ENCODE measurements at places on chromosomes 1 and 21.

DNA sequence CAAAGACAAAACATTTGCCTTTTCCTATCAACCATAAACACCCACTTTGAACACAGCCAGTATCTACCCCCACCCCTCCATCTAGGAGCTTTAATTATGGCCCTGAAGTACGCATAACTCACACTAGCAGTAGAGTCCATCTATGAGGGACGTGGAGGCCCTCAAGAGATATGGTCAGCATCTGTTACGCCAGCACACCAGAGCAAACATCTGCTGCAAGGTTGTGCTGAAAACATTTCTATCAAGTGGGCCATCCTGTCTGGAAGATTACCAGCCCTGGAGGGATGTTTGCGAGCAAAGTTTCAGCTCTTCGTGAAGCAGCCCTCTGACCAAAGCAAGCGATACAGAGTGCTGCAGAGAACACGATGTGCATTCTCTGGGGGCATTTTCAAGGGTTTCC, 74.6 kb downstream of the SLC45A1 start:
- no peak overlapping the region for H3K27ac ChIP-seq
- no peak overlapping the region for H3K4me3 ChIP-seq
- no peaks in the 10 kb centered on the region for H3K27me3 ChIP-seq
- no peak for DNase-seq
- no peaks in the 10 kb centered on the region for H3K36me3 ChIP-seq

GRCh38 chr1:39474810-39475209, 16.6 kb upstream of the BMP8A start:
- no peak overlapping the region for H3K4me3 ChIP-seq
- H3K4me1 ChIP-seq = no peaks in the 10 kb centered on the region
- H3K27me3 ChIP-seq = no peaks in the 10 kb centered on the region
- DNase-seq = no peak
- H3K36me3 ChIP-seq = peaks cover 8% of the 10 kb centered on the region

GRCh38 chr1:220195701-220196100, 76.6 kb downstream of the RAB3GAP2 start:
- H3K4me1 ChIP-seq = no peaks in the 10 kb centered on the region
- H3K27ac ChIP-seq = no peak overlapping the region
- no peak for DNase-seq
- no peaks in the 10 kb centered on the region for H3K27me3 ChIP-seq
- no peak overlapping the region for H3K4me3 ChIP-seq

- no peak overlapping the region for H3K27ac ChIP-seq
- no peaks in the 10 kb centered on the region for H3K4me1 ChIP-seq
- DNase-seq = no peak
Measured at GRCh38 chr1:70745199-70745598, 302.4 kb downstream of the PTGER3 start.

DNA sequence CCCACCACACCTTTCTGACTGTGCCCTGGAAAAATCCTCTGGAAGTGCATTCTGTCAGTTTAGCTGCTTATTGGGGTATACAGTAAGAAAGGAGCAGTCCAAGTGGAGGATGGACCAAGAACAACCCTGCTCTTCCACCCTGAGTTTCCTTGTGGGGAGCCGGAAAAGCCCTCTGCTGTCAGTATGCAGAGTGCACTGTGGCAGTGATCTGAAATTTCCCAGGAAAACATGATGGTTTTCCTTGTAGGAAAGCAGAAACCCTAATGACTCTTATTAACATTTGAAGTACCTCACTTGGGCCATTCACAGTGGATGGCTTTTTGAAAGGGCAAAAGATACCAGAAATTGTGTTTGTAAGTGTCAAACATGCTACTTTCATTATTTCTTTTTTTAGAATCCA, 20.5 kb downstream of the ELAVL4 start:
- H3K27me3 ChIP-seq = no peaks in the 10 kb centered on the region
- H3K27ac ChIP-seq = no peak overlapping the region

GRCh38 chr21:40466893-40467483, 380.0 kb downstream of the DSCAM start:
- no peaks in the 10 kb centered on the region for H3K4me1 ChIP-seq
- no peak overlapping the region for H3K4me3 ChIP-seq
- H3K36me3 ChIP-seq = no peaks in the 10 kb centered on the region
- H3K27ac ChIP-seq = no peak overlapping the region
- no peak for DNase-seq

DNA sequence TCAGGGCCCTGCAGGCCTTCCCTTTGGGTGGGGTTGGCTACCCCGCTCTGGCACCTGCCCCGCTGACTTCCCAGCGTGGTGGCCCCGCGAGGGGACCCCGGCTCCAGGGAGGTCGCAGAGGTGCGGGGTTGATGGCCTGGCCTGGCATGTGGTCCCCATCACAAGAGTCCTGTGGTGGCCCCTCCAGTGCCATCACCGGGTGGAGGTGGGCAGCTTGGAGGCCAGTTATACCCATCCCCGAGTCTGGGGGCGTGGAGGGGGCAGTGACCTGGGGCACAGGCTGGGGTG, 26.8 kb downstream of the PRMT2 start:
- peaks cover 5% of the 10 kb centered on the region for H3K4me1 ChIP-seq
- no peak overlapping the region for H3K27ac ChIP-seq
- no peak for DNase-seq
- no peaks in the 10 kb centered on the region for H3K27me3 ChIP-seq
- H3K36me3 ChIP-seq = peaks cover 3% of the 10 kb centered on the region

- no peak overlapping the region for H3K4me3 ChIP-seq
- no peaks in the 10 kb centered on the region for H3K4me1 ChIP-seq
- peaks cover 4% of the 10 kb centered on the region for H3K27me3 ChIP-seq
- no peak for DNase-seq
Measured at GRCh38 chr1:111961773-111962565, 27.5 kb downstream of the KCND3 start.

DNA sequence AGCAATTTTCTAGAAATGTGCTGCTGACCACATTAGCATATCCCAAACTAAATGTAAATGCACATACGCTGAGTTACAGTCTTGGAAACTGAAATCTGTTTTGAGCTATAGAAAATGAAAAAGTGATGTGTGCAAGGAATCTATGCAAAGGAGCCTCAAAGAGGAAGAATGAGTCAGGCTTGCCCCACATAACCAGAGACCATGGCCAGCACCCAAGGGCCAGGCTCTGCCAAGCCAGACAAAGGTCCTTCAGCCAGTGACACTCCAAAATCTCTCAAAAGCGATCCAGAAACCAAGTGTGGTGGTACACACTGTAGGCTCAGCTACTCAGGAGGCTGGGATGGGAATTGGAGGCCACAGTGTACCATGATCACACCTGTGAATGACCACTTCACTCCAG, 195.2 kb downstream of the TOMM20 start:
- H3K36me3 ChIP-seq = no peaks in the 10 kb centered on the region
- no peak overlapping the region for H3K4me3 ChIP-seq
- peaks cover 9% of the 10 kb centered on the region for H3K4me1 ChIP-seq
- no peak for DNase-seq
- H3K27ac ChIP-seq = no peak overlapping the region
- H3K27me3 ChIP-seq = no peaks in the 10 kb centered on the region

GRCh38 chr1:238811211-238811879, 575.0 kb upstream of the CHRM3 start:
- no peak for DNase-seq
- H3K27me3 ChIP-seq = no peaks in the 10 kb centered on the region
- H3K36me3 ChIP-seq = no peaks in the 10 kb centered on the region
- no peak overlapping the region for H3K27ac ChIP-seq

DNA sequence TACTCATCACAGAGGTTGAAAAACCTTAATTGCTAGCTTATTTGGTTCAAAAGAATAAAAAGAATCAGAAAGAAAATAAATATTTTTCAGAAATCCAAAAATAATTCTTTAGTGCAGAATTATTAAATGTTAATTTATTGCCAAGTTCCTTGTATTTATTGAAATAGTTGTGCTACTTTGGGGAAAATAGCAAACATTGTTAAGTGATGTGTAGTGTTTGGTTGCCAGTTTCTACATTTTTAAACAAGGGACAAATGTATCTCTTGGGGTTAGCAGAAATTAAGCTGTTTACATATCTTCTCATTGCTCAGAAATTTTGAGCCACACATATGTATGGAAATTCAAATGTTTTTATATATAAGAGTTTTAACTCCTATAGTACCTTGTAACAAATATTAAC, 775.0 kb downstream of the USP25 start:
- H3K27me3 ChIP-seq = no peaks in the 10 kb centered on the region
- H3K27ac ChIP-seq = no peak overlapping the region
- H3K4me1 ChIP-seq = peaks cover 4% of the 10 kb centered on the region
- H3K4me3 ChIP-seq = no peak overlapping the region
- no peaks in the 10 kb centered on the region for H3K36me3 ChIP-seq
- DNase-seq = no peak

DNA sequence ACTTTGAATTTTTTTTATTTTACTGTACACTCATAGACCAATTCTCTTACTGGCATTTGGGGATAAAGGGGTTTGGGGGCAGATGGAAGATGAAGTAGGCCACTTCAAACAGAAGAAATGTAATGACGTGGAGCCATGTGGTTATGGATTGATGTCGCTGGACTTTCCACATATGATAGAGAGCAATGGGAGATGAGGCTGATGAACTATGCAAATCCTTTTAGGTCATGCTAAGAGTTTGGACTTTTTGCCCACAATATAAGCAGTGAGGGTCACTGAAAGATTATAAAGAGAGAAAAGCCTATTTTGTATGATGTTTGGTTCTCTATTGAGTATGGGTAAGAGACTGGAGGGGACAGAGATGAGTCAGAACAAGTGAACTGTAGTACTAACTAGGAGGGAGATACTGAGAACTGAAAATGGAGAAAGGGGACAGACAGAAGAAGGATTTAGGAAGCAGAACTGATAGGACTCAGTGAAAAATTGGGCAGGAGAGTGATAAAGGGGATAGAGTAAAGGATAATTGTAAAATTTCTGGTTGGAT, 9.2 kb downstream of the C1orf21 start:
- DNase-seq = no peak
- H3K27ac ChIP-seq = no peak overlapping the region
- no peak overlapping the region for H3K4me3 ChIP-seq
- H3K27me3 ChIP-seq = no peaks in the 10 kb centered on the region
- H3K4me1 ChIP-seq = peaks cover 65% of the 10 kb centered on the region
- H3K36me3 ChIP-seq = no peaks in the 10 kb centered on the region

DNA sequence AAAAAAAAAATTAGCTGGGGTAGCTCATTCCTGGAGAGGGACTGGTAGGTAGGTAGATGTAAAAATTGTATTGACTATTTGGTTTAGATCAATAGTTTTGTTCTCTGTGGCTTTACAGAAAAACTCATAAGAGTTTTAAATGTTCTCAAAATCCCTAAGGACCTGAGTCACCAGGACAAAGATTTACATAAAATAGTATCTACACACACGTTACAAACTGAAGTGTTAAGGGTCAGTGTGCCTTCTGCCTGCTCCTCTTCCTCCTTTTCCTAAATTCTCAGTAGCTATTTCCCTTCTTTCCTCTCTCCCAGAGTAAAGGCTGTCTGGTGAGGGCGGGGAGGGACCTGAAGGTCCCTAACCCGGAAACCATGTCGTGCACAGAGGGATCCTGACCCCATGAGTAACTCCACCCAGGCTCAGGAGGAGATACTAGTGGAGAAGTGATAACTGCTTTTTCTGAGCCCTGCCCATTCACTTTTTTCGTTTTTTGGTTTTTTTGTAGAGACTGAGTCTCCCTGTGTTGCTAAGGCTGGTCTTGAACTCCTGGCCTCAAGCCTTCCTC, 8.1 kb downstream of the PLEKHM2 start:
- no peaks in the 10 kb centered on the region for H3K27me3 ChIP-seq
- no peak for DNase-seq
- H3K27ac ChIP-seq = no peak overlapping the region
- no peaks in the 10 kb centered on the region for H3K36me3 ChIP-seq
- H3K4me1 ChIP-seq = peaks cover 52% of the 10 kb centered on the region

DNA sequence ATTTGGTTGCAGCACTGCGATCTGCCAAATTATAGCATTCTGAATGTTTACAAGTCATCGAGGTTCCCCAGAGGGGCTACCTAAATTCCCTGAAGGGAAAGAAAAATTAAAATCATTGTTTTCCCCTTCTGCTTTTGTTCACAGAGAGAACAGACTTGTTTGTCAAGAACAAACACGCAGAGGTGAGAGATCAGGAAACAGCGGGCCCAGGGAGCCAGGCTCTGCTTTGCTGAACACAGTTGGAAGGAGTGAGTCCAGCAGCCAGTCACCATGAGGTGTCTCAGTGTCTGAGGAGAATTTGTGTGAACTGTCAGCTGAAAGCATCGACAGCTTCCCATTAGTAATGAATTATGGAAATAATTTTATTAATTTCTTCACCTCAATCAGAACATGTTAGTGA, 52.5 kb downstream of the RWDD3 start:
- no peaks in the 10 kb centered on the region for H3K27me3 ChIP-seq
- no peaks in the 10 kb centered on the region for H3K36me3 ChIP-seq
- no peak for DNase-seq
- H3K27ac ChIP-seq = no peak overlapping the region
- no peaks in the 10 kb centered on the region for H3K4me1 ChIP-seq

DNA sequence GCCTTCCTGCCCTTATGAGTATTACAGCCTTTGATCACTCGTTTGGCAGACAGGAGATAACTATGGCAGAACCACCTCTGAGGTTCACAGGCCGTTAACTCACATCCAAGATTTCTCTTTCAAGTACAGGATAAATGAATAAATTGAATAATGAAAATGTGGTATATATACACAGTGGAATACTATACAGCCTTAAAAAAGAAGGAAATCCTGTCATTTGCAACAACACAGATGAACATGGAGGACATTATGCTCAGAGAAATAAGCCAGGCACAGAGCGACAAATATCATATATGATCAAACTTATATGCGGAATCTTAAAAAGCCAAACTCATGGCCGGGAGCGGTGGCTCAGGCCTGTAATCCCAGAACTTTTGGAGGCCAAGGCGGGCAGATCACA, 32.6 kb downstream of the TGFBR3 start:
- H3K27ac ChIP-seq = no peak overlapping the region
- no peak for DNase-seq
- H3K36me3 ChIP-seq = no peaks in the 10 kb centered on the region
- H3K27me3 ChIP-seq = no peaks in the 10 kb centered on the region
- peaks cover 20% of the 10 kb centered on the region for H3K4me1 ChIP-seq

DNA sequence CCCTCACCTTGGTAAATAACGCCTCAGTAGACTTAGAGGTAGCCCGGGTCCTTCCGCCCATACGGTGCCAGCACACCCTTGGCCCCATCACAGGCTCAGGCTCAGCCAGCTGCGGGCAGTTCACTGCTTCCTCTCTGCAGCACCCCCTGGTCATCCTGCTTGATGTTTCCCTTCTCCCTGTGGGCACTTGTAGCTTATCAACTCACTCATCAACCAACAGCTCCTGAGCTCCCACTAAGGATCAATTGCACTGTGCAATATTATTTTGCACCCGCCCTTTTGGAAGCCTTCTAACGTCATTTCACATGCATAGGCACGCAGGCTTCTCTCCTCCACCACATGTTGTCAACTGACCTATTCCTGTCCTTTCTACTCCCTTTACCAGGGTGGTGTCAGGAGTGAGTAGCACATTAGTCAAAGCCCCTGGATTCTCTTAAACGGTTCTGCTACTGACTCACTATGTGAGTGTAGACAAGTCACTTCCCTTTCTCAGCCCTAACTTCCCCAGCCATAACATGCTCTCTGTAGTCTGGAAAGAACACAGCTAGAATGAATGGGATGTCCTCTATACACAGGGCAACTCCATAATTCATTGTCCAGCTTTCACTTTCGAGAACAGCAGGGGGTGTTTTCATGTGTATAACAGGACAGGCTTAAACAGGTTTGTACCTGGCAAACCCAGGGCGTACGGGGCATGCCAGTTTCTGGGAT, 47.1 kb upstream of the IRF2BP2 start:
- peak overlapping the region; percentile 91 for H3K27ac ChIP-seq
- H3K27me3 ChIP-seq = no peaks in the 10 kb centered on the region
- H3K4me1 ChIP-seq = peaks cover 67% of the 10 kb centered on the region
- peak overlapping the region; percentile 54 for H3K4me3 ChIP-seq
- H3K36me3 ChIP-seq = no peaks in the 10 kb centered on the region
- DNase-seq = no peak

- no peaks in the 10 kb centered on the region for H3K27me3 ChIP-seq
- no peak for DNase-seq
- no peak overlapping the region for H3K27ac ChIP-seq
Measured at GRCh38 chr1:154014154-154014907, 23.8 kb downstream of the RPS27 start.
